ENCODE measurements at places on chromosomes 3 and 15.

- no peak for DNase-seq
These were observed 572.2 kb downstream of the GRM7 start for GRCh38 chr3:7433073-7433472.

GRCh38 chr3:48567090-48567489, 3.5 kb upstream of the UCN2 start:
- DNase-seq = no peak

- no peak for DNase-seq
These were observed 170.9 kb downstream of the UNC13C start for GRCh38 chr15:54149115-54149531.

DNA sequence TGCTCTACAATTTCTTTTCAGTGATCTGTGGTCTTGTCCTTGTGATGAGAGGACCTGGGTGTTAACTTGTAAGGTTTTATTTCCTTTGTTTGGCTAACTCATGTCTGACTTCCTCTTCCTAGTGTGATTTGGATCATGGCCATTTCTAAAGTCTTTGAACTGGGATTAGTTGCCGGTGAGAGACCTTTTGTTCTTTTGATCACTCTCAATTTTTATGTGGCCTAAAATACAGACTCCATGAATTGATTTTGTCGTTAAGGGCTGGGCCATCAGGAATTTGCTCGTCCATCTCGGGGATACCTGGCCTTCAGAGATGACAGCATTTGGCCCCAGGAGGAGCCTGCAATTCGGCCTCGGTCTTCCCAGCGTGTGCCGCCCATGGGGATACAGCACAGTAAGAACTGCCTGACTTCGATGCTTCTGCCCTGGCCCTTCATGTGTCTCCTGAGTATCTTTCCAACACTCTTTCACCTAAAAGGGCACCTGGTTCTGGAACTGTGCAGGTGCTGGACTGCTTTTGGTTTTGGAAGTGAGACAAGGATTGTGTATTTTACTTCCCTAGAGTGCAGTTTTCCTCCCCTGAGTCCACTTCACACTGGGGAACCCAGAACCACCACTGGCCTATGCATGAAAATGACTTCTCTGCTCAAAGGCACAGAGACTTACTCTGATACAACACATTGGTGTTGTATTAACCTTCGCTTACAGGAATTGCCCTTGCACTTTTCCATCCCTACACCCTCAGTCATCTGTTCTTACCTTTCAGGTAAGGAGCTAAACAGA, 13.1 kb upstream of the LRRC2 start:
- DNase-seq = no peak

- no peak for DNase-seq
These were observed 479.7 kb upstream of the NR2F2 start for GRCh38 chr15:95850837-95851236.

DNA sequence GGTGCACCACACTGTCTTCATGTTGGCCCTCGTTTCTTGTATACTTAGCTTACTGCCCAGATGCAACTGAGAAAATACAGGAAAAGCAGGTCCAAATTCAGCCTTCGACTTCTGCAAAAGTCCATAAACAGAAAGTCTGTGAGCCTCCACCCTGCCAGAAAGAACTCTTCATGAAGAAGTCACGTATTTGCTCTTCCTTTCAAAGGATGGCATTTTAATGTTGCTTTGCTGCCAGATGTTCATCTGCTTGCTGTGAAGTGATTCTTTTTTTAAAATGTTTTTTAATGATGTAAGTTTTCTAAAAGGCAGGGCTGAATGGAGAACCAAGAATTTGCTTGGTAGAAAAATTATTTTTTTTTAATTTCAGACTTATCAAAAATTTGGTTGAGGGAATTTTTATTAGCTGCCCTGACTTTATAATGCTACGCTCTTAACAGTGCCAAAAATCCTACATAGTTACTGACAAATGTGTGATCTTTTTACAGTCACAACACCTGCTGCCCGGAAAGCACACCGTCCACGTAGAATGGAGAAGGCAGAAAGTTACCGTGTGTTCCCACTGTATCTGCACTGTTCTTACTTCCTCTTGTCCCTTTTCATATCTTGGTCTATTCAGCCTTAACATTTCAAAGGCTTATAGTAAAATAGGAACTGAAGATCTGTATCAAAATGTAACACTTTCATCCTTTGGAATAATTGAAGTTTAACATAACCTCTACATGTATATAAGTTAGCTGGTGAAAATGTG, 136.3 kb downstream of the LRRC28 start:
- DNase-seq = no peak

GRCh38 chr15:47773143-47773542, 55.8 kb downstream of the SEMA6D start:
- no peak for DNase-seq

- no peak for DNase-seq
These were observed 242.1 kb downstream of the RAP2B start for GRCh38 chr3:153404157-153404556.

GRCh38 chr3:132535575-132536441, 61.3 kb upstream of the ACKR4 start:
- peak; percentile 65 for DNase-seq

DNA sequence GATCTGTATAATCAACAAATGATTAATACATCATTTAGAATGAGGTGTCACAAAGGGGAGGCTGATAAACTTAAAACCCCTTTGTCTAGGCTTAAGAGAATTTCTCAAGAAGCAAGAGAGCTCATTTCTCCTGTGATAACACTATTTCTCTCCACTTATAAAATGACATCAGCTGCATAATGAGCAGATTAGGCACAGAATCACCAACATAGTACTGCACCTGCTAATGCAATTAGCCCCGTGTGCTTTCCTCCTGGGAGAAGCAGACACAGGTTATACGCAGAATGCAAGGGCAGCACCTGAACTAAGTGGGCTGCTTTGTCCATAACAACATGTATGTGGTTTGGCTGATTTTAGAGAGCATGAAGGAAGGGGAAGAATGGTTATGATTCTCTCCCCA, 515.3 kb upstream of the CFAP20DC start:
- DNase-seq = no peak
